Jurkat, Clone E6-1 (cell line): ENCODE measurements at places on chromosomes 4 and X.

- no peak for DNase-seq
Observed at GRCh38 chr4:3681191-3681590, 85.0 kb upstream of the ADRA2C start.

DNA sequence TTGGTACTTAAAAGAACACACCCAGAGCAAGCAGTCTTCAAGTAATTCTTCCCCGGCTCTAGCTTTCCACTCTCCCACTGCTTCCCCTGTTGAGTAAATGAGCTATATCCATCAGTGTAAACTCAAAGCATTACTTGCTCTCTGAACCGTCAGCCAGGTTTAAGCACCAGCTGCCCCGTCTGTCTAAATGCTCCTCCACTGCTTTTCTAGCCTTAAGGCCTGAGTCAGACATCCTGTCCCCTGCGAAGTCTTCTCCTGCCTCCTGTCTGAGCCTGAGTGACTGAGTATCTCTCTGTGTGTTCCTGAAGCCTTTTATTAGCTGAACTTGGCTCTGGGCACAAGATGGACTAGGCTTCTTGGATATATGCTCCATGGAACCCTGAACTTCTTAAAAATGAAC lies 205.1 kb downstream of the STK32B start:
- no peak for DNase-seq

DNA sequence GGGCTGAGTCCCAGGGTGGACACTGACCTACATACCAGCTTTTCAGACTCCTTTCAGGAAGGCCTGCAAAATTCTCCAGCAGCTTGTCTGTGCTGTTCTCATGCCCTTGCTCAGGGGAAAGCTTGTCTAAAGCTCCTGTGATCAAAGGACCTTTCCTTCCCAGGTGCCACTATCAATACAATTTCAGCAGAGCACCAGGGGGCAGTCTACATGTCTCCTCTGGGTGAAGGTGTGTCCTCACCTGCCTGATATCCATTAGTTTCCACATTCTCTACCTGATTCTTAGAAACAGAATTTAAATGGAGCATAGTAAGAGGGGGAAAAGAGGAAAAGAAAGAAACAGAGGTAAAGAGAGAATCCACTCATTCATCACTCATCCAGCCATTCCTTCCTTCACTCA lies 114.2 kb downstream of the PPARGC1A start:
- DNase-seq, result no peak

DNA sequence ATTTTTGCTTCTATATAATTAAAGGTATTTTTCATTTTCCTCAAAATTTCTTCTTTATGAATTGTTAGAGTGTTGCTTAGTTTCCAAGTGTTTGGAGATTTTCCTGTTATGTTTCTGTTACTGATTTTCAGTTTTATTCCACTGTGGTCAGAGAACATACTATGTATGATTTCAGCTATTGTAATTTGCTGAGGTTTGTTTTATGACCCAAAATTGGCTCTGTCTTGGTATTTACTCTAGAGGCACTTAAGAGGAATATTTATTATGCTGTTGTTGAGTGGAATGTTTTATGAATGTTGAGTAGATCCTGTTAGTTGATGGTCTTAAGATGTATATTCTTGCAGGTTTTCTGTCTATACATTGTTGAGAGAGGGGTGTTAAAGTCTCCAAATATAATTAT lies 263.5 kb downstream of the PABPC4L start:
- DNase-seq, result no peak

GRCh38 chr4:158170691-158171561 lies 1.9 kb downstream of the GASK1B start:
- DNase-seq, result no peak

GRCh38 chr4:63607169-63607872 lies 801.9 kb downstream of the TECRL start:
- no peak for DNase-seq
